GM04503 (cell line): ENCODE measurements at places on chromosomes 3 and 15.

- no peak for DNase-seq
These were observed 19.2 kb upstream of the MFGE8 start for GRCh38 chr15:88932271-88932874.

- DNase-seq: no peak
These were observed 98.9 kb downstream of the ULK4 start for GRCh38 chr3:41863024-41863423.

DNA sequence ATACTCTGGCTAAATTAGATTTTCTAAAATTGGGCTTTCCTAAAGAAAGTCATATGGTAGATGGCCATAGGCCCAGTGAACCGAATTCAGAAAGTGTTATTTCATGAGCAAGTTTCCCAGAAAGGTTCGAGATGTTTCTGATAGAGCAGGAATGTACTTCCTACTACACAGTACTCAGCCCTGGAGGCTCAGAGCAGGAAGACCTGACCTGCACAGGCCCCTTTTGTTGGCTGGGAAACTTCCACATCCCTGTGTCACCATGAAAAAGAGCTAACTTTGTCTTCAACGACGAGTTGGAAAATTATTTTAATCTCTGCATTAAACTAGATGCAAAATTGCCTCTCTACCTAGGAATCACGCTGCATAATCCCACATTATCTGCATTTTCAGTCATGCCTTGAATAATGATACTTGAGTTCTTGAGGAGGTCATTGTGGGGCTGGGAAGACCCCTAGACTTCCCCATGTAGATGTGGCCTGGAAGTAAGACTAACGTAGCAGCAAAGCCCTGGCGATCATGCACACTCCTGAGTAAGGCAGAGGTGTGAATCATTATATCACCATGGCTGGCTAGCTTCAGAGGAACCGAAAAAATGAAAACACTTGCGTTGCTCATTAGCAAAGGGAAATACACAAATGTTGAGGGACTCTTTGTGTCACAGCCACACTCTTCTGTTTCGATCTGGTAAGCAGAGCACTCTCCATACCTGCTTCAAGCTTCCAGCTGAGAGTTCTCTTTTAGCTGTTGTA lies 47.1 kb downstream of the CMTM7 start:
- no peak for DNase-seq

GRCh38 chr3:36380221-36381031 lies at the start of gene STAC:
TSS of gene STAC (plus strand) at chr3:36380504. CDS start at chr3:36380644, 140 bp downstream.
- DNase-seq: no peak

- DNase-seq: no peak
These were observed 51.5 kb downstream of the PLXNA1 start for GRCh38 chr3:127034195-127034989.

DNA sequence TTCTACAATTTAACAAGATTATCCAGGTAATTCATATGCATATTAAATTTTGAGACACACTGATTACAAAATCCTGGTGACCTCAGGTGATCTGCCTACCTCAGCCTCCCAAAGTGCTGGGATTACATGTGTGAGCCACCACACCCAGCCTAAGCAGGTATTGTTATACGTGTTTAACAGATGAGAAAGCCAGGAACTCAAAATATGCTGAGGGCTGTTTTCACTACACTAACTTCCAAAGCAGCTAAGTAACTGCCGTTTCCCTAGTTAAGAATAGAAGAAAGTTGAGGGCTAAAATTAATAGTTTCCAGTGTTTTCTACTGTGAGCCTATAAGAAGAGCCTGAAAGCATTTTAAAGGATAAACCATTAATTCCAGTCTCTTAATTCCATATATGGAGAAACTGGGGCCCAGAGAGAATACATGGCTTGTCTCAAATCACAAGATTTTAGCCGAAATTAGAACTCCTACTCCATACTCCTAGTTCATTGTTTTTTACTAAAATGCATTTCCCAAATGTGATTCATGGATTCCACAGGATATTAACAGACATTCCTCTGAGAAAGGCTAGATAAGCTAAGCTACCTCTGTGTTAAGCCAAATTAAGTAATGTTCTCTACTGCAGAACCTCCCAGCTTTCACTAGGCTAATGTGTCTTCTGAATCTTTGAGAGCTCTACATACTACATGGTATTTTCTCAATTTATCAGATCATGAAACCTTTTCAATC lies 17.0 kb upstream of the AVEN start:
- DNase-seq: peak; percentile 64

- DNase-seq: no peak
These were observed 136.0 kb upstream of the CBLB start for GRCh38 chr3:106004826-106005225.
